Chondrocyte (in vitro differentiated cells): ENCODE measurements at places on chromosomes 5 and 9.

- no peak overlapping the region for H3K4me3 ChIP-seq
- no peaks in the 10 kb centered on the region for H3K36me3 ChIP-seq
- H3K27me3 ChIP-seq, result peaks cover 6% of the 10 kb centered on the region
- no peak overlapping the region for H3K27ac ChIP-seq
- H3K4me1 ChIP-seq, result peaks cover 4% of the 10 kb centered on the region
Observed at GRCh38 chr5:31809050-31809870, 170.3 kb downstream of the PDZD2 start.

DNA sequence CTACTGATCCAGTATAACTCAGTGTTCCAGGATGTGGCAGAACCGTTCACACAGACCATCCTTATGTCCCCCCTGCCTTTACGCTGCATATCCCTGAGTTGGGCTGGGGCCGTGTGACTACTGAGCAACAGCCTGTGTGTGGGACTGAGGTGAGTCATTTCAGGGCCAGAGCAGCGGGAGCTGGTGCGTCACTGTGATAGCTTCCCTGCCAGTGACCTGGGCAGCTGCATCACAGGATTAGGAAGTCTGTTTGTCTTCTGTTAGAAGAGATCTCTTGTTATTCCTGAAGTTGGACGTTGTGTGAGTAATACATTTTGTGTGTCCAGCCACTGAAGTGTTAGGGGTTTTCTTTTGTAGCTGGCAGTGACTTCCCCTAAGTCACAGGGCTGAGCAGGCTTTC, 35.6 kb downstream of the TPPP start:
- DNase-seq, result no peak
- no peaks in the 10 kb centered on the region for H3K27me3 ChIP-seq
- H3K36me3 ChIP-seq, result peaks cover 18% of the 10 kb centered on the region
- no peaks in the 10 kb centered on the region for H3K4me1 ChIP-seq
- H3K27ac ChIP-seq, result peak overlapping the region; percentile 17

DNA sequence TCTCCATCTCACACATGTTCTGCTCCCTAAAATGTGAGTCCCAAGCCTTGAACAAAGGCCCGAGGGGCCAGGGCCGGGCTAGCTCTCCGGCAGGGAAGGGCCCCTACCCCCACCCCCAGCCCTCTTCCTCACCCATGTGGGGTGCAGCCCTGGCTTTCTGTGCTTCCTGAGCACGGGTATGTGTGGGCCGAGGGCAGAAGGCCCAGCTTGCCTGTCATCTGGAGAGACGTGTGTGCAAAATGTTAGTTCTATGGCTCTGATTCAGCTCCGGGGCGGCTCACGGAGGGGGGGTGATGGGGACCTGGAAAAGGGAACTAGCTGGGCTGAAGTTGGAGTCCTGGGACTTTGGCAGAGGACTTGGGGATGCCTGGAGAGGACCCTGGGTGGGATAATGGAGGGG, 90.3 kb upstream of the ARAP3 start:
- no peaks in the 10 kb centered on the region for H3K36me3 ChIP-seq
- no peak overlapping the region for H3K27ac ChIP-seq
- H3K4me3 ChIP-seq, result no peak overlapping the region
- DNase-seq, result no peak
- H3K4me1 ChIP-seq, result peaks cover 5% of the 10 kb centered on the region

- H3K27me3 ChIP-seq, result peaks cover 31% of the 10 kb centered on the region
- H3K36me3 ChIP-seq, result no peaks in the 10 kb centered on the region
- H3K4me1 ChIP-seq, result peaks cover 3% of the 10 kb centered on the region
- no peak overlapping the region for H3K4me3 ChIP-seq
- DNase-seq, result no peak
- H3K27ac ChIP-seq, result no peak overlapping the region
Observed at GRCh38 chr9:34536685-34537084, 13.9 kb upstream of the ENHO start.

- H3K27me3 ChIP-seq, result peaks cover 14% of the 10 kb centered on the region
- H3K36me3 ChIP-seq, result no peaks in the 10 kb centered on the region
- peaks cover 4% of the 10 kb centered on the region for H3K4me1 ChIP-seq
Observed at GRCh38 chr9:90868555-90868954, 66.9 kb downstream of the SYK start.

DNA sequence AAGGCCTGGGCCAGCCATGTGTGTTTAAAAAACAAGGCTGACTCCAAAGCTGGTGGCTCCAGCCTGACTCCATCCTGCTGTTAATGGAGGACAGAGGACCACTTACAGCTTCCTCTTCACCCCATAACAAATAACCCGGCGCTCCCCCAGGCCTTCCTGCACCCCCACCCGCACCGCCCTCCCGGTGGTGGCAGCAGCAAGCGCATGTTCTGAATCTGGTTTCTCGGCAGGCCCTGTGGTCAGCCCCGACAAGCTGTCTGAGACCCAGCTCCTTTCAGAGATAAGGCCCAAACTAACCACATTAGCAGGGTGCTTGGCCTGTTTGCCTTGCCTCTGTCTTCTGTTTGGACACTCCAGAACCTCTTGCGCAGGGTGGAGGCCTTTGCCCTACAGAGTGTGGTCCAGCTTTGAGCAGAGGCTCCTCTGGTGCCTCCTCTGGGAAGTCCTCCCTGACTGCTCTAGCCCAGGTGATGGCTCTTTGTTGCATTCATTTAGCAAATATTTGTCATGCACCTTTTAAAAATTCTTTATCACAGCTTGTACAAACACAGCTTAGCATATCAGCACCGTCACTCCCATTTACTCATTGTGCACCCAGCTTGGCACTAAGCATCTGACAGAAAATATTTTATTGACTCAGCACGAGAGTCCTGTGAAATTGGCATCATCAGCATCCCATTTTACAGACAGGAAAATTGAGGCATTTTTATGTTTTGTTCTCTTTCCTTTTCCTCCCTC, 78.4 kb downstream of the NDFIP1 start:
- no peak for DNase-seq
- no peak overlapping the region for H3K27ac ChIP-seq
- peaks cover 11% of the 10 kb centered on the region for H3K27me3 ChIP-seq

- no peak overlapping the region for H3K4me3 ChIP-seq
- no peaks in the 10 kb centered on the region for H3K36me3 ChIP-seq
- H3K4me1 ChIP-seq, result peaks cover 6% of the 10 kb centered on the region
Observed at GRCh38 chr5:91955610-91956009, 572.5 kb upstream of the ARRDC3 start.

- DNase-seq, result no peak
- no peak overlapping the region for H3K4me3 ChIP-seq
- no peaks in the 10 kb centered on the region for H3K27me3 ChIP-seq
- no peaks in the 10 kb centered on the region for H3K36me3 ChIP-seq
Observed at GRCh38 chr9:16385590-16385989, 484.9 kb downstream of the BNC2 start.
